ENCODE measurements at places on chromosomes 7 and 10. TPM values are rescaled to one million over a fixed set of nuclear protein-coding genes. Genes with fewer than 3 reads are reported as not detected.

UBE2D1 gene
- total RNA-seq: 16.8 TPM

FAM131B gene
- total RNA-seq: 2.2 TPM

GRID2IP gene
- 0.40 TPM for total RNA-seq

PARG gene
- 36.5 TPM for total RNA-seq

NKX2-3 gene
- not detected for total RNA-seq

CUZD1 gene
- 2.9 TPM for total RNA-seq

NPY gene
- not detected for total RNA-seq

CYP2C18 gene
- not detected for total RNA-seq

DNA2 gene
- 49.7 TPM for total RNA-seq

SPDYE6 gene
- not detected for total RNA-seq

CASTOR2 gene
- total RNA-seq: 5.0 TPM

IQCE gene
- total RNA-seq: 10.3 TPM

ADGRA1 gene
- not detected for total RNA-seq

CLRN3 gene
- total RNA-seq: not detected

TBX20 gene
- not detected for total RNA-seq

TET1 gene
- total RNA-seq: 0.50 TPM

ZNF425 gene
- total RNA-seq: 1.4 TPM

TACC2 gene
- total RNA-seq: not detected

FBXO24 gene
- 0.36 TPM for total RNA-seq

HEPACAM2 gene
- not detected for total RNA-seq

FGFR2 gene
- not detected for total RNA-seq

ICA1 gene
- 0.82 TPM for total RNA-seq

PTPN20 gene
- 1.1 TPM for total RNA-seq

CALML5 gene
- total RNA-seq: not detected

IL6 gene
- 1.4 TPM for total RNA-seq
